ENCODE measurements at places on chromosomes 1 and 21. TPM values are rescaled to one million over a fixed set of nuclear protein-coding genes. Genes with fewer than 3 reads are reported as not detected.

The S100A7 gene
- not detected for total RNA-seq

The NECTIN4 gene
- total RNA-seq = 0.07 TPM

The AGT gene
- 72.5 TPM for total RNA-seq

The DYNLT4 gene
- 0.54 TPM for total RNA-seq

GRCh38 chr1:208245185-208245705 lies 1.1 kb upstream of the PLXNA2 start:
- peak overlapping the region; percentile 74 for H3K27ac ChIP-seq
- no peaks in the 10 kb centered on the region for H3K27me3 ChIP-seq
- peaks cover 49% of the 10 kb centered on the region for H3K4me1 ChIP-seq
- peak overlapping the region; percentile 94 for H3K4me3 ChIP-seq
- DNase-seq = peak; percentile 95

DNA sequence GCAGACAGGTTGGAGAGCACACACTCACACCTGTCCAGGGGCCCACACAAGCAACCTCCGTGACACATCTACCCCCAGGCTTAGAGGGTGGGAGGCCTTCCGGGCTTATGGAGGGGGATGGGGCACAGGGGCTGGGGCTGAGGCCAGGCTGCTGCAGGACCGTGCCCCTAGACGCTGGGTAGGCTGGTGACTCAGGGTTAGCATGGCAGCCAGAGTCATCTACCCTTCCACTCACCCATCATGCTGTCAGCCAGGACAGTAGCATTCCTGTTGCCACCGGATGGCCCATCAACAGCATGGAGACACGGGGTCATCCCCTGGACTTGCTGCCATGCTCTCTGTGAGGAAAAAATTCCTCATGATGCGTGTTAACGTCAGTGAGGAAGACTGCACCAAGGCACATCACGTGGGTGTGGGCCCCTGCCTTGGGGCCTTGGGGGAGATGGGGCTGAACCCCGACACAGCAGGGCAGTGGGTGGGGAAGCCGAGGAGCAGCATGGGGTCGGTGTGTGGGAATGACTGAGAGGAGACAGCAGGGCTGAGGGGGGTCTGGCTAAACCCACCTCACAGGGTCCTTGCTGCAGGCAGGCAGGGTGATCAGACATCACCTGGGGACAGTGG lies 52.8 kb downstream of the WNT9A start:
- H3K27me3 ChIP-seq = no peaks in the 10 kb centered on the region
- H3K27ac ChIP-seq = no peak overlapping the region
- peak; percentile 11 for DNase-seq
- no peaks in the 10 kb centered on the region for H3K4me1 ChIP-seq
- no peaks in the 10 kb centered on the region for H3K36me3 ChIP-seq

GRCh38 chr1:221712776-221713431 lies 29.0 kb downstream of the DUSP10 start:
- DNase-seq = no peak
- H3K27me3 ChIP-seq = no peaks in the 10 kb centered on the region
- H3K27ac ChIP-seq = no peak overlapping the region
- peaks cover 7% of the 10 kb centered on the region for H3K4me1 ChIP-seq

Data from heart left ventricle (tissue), 16 donors.